ENCODE measurements at places on chromosomes 5 and 9.

- no peak for DNase-seq
Observed at GRCh38 chr5:74309050-74309449, 331.5 kb downstream of the ENC1 start.

GRCh38 chr9:78622126-78622525 lies 325.2 kb downstream of the PSAT1 start:
- DNase-seq, result no peak

DNA sequence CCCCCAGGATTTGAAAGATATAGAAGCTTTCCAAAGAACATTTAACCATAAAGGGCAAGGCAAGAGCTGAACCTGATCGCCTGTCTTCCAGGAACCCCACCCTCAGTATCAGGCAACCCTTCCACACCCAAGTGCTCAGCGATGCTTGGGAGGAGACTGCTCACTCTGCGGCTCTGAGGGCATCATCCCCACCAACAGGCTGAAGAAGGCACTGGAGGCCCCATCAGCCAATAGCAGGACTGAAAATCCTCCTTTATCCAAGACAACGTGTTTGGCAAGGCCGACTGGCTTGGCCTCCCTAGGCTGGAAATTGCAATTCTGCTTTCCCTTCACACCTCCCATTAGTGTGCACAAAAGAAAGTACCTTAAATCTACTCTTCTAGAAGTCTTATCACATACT lies 1.4 kb upstream of the PPP2CA start:
- peak; percentile 34 for DNase-seq

DNA sequence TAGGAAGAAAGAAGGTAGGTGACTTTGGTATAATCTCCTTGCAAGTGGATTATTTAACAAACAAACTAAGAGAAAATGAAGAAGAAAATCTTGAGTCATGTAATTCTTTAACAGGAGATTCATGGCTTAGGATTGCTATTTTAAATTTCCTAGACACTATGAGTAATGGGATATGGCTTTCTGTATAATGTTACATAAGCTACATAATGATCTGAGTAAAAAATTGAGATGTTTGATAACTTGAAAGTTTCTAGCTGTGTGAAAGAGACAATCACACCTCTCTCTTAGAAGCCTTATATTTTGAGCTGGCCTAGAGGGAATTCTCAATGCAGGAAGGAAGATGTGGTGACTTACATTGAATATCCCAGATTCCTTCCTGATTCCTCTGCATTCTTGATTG lies 92.5 kb downstream of the CDH9 start:
- DNase-seq, result no peak

GRCh38 chr5:65141493-65141892 lies 340.2 kb downstream of the ADAMTS6 start:
- peak; percentile 12 for DNase-seq

DNA sequence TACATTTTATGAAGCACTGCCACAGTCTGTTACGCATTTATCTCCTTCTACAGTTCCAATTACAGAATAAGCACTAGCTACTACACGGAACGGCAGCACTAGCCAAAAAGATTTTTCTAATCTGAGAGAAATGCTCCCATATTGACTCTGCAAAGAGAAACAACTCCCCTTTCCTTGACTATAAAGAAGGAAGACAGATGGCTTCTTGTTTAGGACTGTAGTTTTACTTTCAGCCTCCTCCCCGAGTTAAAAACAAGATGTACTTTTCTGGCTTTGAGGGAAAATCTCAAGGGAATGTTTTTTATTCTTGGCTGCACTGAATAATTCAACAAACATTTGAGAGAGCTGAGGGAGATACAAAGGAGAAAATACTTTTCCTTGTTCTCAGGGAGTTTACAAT lies 1.9 kb upstream of the SLC44A1 start:
- DNase-seq, result peak; percentile 51

- DNase-seq, result no peak
Observed at GRCh38 chr5:82590112-82590511, 312.0 kb upstream of the RPS23 start.

GRCh38 chr9:124574534-124575375 lies 67.6 kb upstream of the NR5A1 start:
- peak; percentile 96 for DNase-seq

DNA sequence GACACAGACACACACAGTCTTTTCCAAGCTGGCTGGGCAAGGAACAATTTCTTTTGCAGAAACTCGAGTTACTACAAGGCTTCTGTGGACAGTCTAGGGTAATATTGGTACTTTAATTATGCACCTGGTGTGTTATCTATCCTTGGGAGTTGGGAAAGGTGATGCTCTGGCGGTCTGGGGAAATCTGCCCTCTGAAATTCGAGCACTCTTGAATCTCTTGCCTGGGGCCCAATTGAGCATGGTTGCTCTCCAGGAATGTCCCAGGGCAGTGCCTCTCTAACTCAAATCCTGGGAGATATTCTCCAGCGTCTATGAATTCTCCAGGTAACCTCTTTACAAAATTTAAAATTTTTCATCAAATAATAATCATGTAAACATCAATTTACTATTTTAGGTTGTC lies 69.3 kb downstream of the KCNIP1 start:
- no peak for DNase-seq

- DNase-seq, result peak; percentile 77
Observed at GRCh38 chr5:59562756-59563389, 330.7 kb downstream of the PDE4D start.

- DNase-seq, result peak; percentile 90
Observed at GRCh38 chr5:53019320-53019719, 30.2 kb downstream of the ITGA2 start.

DNA sequence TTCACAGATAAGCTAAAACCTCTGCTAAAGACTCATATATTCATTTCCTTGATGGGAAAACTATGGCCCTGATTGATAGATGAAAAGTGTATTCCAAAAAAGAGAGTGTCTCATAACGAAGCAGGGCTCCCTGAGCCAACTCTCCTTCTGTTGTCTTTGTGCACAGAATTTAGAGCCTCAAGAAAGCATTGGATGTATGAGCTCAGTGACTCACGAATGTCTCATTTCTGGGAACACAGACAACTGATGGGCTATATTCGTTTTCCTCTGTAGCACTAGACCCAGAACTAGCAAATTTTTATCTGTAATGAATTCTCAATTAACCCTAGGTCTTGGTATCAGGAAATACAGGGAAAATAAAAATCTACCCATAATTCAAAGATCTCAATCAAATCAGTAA lies 88.4 kb downstream of the LMNB1 start:
- DNase-seq, result no peak
